ENCODE measurements at places on chromosomes 7 and 10.

GRCh38 chr7:133056370-133057238 is 25.3 kb downstream of the CHCHD3 start:
- no peak overlapping the region for H3K27ac ChIP-seq
- no peaks in the 10 kb centered on the region for H3K4me1 ChIP-seq
- no peaks in the 10 kb centered on the region for H3K27me3 ChIP-seq
- DNase-seq = no peak

GRCh38 chr7:118573085-118573484 is 348.6 kb downstream of the ANKRD7 start:
- no peaks in the 10 kb centered on the region for H3K27me3 ChIP-seq
- DNase-seq = no peak
- H3K36me3 ChIP-seq = no peaks in the 10 kb centered on the region
- H3K27ac ChIP-seq = no peak overlapping the region

GRCh38 chr7:16934722-16935340 is 53.0 kb upstream of the AGR3 start:
- H3K4me1 ChIP-seq = no peaks in the 10 kb centered on the region
- no peak overlapping the region for H3K4me3 ChIP-seq
- H3K27me3 ChIP-seq = no peaks in the 10 kb centered on the region
- H3K36me3 ChIP-seq = no peaks in the 10 kb centered on the region

DNA sequence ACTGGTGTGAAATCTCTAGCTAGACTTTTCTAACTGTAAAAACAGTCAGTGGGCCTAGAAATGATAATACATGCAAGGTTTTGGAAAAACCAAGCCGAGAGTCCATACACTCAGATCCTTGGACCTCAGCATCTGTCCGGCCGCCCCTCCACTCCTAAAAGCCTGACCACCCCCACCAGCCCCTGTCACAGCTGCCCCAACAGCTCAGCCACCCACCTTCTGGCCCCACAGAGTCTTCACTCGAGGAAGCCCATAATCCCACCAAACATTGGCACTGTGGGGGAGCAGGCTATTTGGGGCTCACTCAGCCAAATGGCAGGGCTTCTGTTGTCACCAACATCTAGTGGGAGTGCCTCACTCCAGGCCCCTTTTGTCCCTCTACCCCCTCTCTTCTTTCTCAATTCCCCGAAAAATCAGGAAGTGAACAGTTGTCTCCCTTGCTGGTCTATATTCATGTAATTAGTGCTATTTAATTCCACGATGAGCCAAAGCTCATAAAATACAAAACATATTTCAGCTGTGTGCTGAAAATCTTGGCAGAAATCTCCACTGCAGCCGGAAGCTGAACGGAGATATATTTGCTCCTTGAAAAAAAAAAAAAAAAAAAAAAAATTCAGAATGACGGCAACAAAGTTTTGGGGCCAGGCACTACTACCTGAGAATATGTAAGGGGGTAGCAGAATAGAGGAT is 55.5 kb downstream of the PLXNA4 start:
- H3K27me3 ChIP-seq = no peaks in the 10 kb centered on the region
- no peaks in the 10 kb centered on the region for H3K4me1 ChIP-seq

GRCh38 chr7:102214477-102215072 is 72.1 kb upstream of the SH2B2 start:
- no peaks in the 10 kb centered on the region for H3K4me1 ChIP-seq
- no peak overlapping the region for H3K4me3 ChIP-seq
- H3K27me3 ChIP-seq = no peaks in the 10 kb centered on the region

DNA sequence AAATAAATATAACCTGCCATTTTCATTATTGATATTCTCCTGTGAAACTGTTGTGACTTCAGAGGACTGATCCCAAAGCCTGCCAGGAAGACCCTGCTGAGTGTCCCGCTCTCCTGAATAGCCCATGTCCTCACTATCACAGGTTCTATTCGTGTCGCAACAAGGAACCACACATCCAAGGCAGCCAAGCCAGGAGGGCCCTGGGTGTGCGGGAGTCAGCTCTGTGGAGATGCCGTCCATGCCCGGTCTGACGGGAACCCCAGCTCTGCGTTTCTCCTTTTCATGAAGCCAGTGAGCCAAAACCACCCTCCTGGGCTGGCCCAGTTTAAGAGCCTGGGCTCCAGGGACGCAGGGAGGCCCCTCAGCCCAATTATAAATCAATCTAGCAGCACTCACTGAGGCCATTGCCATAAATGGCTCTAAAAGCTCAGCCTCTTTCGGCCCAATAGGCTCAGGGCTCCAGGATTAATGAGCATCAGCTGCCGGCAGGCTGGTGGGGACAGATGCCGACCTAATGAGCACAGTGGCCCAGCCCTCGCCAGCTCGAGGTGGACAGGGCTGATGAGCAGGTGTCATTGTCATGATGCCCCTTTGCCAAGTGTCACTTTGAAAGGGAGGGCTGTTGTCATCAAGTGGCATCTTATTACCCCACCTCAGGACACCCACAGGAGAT is 177.9 kb downstream of the PLXNA4 start:
- H3K4me1 ChIP-seq = no peaks in the 10 kb centered on the region
- H3K27ac ChIP-seq = no peak overlapping the region
- H3K4me3 ChIP-seq = no peak overlapping the region

- no peak overlapping the region for H3K27ac ChIP-seq
- no peaks in the 10 kb centered on the region for H3K36me3 ChIP-seq
- H3K4me3 ChIP-seq = no peak overlapping the region
- DNase-seq = no peak
- no peaks in the 10 kb centered on the region for H3K27me3 ChIP-seq
These were observed 126.4 kb downstream of the CCDC3 start for GRCh38 chr10:12875100-12875499.

DNA sequence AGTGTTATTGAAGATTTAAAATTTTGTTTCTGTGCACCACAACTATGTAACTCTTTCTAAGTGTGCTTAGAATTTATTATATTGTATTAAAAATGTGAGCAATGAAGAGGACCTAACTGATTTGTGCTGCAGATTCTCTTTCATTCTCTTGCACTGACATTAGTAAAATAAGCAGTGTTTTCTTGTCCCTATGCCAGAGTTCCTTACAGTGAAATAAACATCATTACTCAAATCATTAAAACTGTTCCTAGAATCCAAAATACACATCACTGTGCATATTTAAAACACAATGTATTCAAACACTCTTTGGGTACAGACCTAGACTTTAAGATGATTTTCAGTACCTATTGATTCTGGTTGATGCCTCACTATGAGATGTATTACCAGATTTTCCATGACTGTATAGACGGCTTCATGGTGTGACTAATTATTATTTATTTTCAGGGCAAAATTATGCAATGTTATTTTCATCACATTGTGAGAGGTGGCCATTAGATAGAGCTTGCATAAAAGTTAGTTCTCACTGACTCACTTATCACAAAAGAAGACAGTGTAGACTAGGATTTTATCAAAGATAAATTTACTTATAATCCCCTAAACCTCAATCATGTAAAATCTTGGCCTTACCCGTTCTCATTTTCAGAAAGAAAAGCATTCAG is 93.4 kb downstream of the PTPRZ1 start:
- H3K36me3 ChIP-seq = no peaks in the 10 kb centered on the region
- DNase-seq = no peak
- H3K4me3 ChIP-seq = no peak overlapping the region
- H3K27me3 ChIP-seq = no peaks in the 10 kb centered on the region
- H3K4me1 ChIP-seq = no peaks in the 10 kb centered on the region

- no peak overlapping the region for H3K4me3 ChIP-seq
- no peak overlapping the region for H3K27ac ChIP-seq
- H3K4me1 ChIP-seq = no peaks in the 10 kb centered on the region
- DNase-seq = no peak
- no peaks in the 10 kb centered on the region for H3K36me3 ChIP-seq
- no peaks in the 10 kb centered on the region for H3K27me3 ChIP-seq
These were observed 39.1 kb downstream of the SUFU start for GRCh38 chr10:102542800-102543418.

DNA sequence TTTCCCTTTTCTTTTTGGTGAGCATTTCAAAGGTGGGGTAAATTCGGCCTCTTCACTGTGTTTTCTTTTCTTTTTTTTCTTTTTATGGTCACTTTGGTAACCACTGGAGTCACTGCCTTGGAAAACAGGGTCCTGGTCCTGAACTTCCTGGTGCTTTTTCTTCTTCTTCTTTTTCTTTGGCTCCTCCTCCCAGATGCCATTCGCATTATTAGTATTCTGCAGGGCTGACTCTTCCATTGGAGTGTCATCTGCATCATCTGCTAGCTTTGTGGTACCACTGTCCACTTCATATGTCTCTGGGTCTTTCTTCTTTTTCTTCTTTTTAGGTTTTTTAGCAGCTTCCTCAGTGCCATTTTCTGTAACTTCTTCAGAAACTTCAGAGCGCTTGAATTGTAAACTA is 10.5 kb downstream of the POLR1F start:
- no peak overlapping the region for H3K27ac ChIP-seq
- no peak for DNase-seq
- H3K4me3 ChIP-seq = no peak overlapping the region
- no peaks in the 10 kb centered on the region for H3K4me1 ChIP-seq

DNA sequence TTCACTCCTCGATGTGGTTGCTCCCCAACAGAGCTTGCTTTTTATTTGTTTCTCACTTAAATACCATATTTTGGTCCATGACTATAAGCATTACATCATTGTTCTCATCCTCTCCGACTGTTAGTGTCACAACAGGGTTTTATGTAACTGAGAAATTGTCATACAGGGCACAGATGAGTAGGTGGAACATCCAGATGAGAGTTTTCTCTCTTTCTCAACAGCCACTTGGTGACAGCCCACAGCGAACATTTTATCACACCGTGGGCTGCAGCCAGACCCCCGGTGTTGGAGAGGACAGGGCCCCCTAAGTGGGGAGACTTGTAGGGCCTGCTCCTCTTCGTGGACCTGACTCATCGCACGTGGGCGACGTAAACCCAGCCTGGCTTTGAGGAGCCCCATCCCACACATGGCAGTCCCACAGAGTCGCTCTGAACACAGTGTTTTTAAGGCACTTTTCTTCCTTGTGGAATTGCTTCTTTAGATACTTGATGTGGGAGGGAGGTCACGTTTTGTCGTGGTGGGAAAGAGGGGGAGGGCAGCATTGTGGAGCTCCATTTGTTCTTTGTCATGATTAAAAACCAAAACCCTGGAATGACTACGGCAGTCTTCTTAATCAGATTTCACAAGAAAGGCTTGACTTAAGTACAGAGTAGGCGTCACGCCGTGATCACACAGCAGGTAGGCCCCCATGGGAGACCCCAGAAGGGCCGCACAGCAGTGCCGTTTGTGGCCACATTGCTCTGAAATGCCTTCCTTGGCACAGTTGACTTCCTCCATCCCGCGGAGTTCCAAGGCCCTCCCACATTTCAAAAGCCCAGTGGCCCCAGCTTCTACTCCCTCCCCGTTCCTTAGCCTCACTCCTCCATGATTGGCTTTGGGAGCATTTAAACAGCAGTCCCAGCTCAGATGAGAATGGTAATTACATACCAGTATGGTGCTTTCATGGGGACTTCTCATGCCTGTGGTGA is 220.6 kb downstream of the CCDC3 start:
- H3K4me3 ChIP-seq = no peak overlapping the region
- H3K27me3 ChIP-seq = no peaks in the 10 kb centered on the region
- no peaks in the 10 kb centered on the region for H3K4me1 ChIP-seq

DNA sequence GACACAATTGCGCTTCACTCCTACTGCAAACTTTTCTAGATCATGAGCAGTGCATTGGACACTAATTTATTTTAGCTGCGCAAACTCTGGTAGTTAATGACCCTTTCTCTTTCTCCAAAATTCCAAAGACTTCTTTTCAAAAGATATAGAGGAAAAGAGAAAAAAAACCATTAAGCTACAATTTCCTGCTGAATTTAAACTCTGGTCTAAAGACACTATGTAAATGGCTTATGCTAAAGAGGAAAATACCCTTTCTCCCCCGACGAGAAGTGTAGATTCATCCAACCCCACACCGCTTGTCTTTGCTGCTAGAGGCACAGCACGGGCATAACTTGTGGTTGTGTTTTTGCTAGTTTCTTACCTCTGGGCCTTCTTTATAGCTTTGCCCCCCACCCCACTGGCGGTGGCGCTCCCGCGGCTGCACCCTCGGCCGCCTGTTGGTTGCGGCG is 84.1 kb downstream of the SNX10 start:
- peak overlapping the region; percentile 64 for H3K4me3 ChIP-seq
- no peak overlapping the region for H3K27ac ChIP-seq
- peaks cover 11% of the 10 kb centered on the region for H3K27me3 ChIP-seq
- DNase-seq = no peak
- no peaks in the 10 kb centered on the region for H3K4me1 ChIP-seq

DNA sequence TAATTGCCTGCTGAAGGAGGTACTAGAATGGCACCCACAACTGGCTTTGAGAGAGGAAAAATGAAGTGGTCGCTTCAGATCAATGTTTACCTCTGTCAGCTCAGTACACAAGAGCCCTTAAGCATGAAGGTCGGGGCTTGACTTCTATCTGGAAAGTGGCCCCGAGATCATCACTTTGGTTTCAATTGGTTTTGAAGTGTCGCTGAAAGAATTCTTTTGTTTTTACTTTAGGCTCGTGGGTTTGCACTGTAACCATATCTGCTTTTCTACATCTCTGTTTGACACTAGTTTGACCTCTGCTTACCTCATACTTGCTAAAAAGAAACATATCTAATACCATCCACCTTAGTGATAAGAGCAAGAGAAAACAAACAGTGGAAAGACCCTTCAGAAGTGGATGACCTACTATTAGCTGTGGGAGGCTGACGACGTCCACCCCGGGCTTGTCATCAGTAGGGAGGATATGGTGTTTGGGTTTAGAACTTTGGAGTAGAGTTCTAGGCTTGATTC is 361.8 kb downstream of the GATA3 start:
- H3K4me3 ChIP-seq = no peak overlapping the region
- no peaks in the 10 kb centered on the region for H3K4me1 ChIP-seq
- no peaks in the 10 kb centered on the region for H3K27me3 ChIP-seq
- H3K27ac ChIP-seq = peak overlapping the region; percentile 38

DNA sequence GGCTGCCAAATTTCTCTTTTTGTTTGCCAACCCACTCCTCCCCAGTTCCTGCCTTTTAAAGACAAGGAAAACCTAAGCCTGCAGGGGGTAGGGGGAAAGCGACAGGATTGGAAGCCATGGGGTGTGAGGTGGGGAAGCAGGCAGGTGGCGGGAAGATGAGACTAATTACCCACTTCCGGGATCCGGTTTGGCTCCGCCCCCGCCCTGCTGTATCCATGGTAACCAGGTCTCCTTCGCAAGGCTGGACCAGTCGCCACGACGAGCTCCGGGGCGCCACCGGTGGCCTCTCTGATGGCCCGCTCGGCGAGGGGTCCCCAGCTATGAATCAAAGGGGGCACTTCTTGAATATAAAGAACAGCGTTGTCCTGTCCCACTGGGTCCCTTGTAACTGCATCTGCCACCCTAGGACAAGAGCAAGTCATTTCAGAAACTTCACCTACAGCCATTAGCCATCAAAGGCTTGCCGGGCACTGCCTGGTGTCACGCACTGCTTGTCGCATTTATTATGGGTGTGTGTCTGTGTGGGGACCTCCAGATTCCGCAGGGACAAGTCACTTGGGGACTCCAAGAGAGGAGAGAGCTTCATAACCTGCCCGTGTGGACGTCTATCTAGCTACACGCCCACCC is 55.4 kb upstream of the LMTK2 start:
- no peak overlapping the region for H3K4me3 ChIP-seq
- H3K36me3 ChIP-seq = no peaks in the 10 kb centered on the region
- peak; percentile 51 for DNase-seq

- no peak overlapping the region for H3K4me3 ChIP-seq
- peak overlapping the region; percentile 11 for H3K27ac ChIP-seq
- H3K27me3 ChIP-seq = no peaks in the 10 kb centered on the region
- H3K4me1 ChIP-seq = no peaks in the 10 kb centered on the region
These were observed 225.9 kb downstream of the PAXIP1 start for GRCh38 chr7:154777023-154777422.

- peaks cover 14% of the 10 kb centered on the region for H3K4me1 ChIP-seq
- H3K27me3 ChIP-seq = no peaks in the 10 kb centered on the region
- no peaks in the 10 kb centered on the region for H3K36me3 ChIP-seq
- H3K4me3 ChIP-seq = peak within 1 kb of the TSS; percentile 85
- H3K27ac ChIP-seq = peak within 1 kb of the TSS; percentile 80
These were observed at the start of gene IRF5 for GRCh38 chr7:128937647-128938543. Gene IRF5, plus strand, starts transcription at chr7:128937927. Its CDS starts 4,155 bp downstream, at chr7:128942082.

GRCh38 chr7:130940326-130940725 is 206.3 kb upstream of the KLF14 start:
- peaks cover 3% of the 10 kb centered on the region for H3K4me1 ChIP-seq
- H3K27me3 ChIP-seq = no peaks in the 10 kb centered on the region
- H3K36me3 ChIP-seq = no peaks in the 10 kb centered on the region

Measured in Peyer's patch (tissue), 4 donors.